ENCODE measurements at places on chromosomes 1 and 21.
A peak's percentile ranks its signal among the peaks of the same experiment; 100 is the strongest.

GRCh38 chr1:11407301-11407994 lies 71.5 kb upstream of the DISP3 start:
- no peak for DNase-seq

GRCh38 chr1:181038399-181038873 lies 4.7 kb downstream of the MR1 start:
- DNase-seq: no peak

DNA sequence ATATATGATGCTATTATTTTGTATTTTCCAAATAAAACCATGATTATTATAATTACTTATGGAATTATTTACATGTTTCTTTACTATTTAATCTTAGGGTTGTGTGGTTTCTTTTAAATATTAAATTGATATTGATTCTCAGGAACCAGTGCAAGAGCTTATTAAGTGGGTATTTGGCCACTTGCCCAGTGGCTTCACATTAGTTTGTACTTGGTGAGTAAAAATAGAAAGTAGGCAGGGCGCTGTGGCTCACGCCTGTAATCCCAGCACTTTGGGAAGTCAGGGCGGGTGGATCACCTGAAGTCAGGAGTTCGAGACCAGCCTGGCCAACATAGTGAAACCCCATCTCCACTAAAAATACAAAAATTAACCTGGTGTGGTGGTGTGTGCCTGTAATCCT lies 497.1 kb downstream of the PTPRC start:
- DNase-seq: no peak

DNA sequence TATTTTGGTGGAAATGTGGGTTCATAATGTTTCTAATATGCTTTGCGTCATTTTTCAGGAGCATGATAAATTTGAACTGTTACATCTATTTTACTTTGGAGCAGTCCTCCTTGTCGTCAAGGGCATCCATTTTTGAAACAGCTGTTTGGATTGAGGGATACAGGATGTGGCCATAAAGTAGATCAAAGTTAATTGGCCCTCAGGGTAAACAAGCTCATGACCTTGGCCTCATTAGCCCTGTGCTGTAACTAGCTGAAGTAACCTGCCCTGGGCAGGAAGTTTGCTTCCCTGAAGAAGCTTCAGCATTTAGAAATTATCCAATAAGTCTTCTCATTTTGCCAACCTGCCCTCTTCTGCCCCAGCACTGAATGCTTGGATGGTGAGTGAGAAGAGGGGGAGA lies 24.8 kb upstream of the RGL1 start:
- DNase-seq: no peak

DNA sequence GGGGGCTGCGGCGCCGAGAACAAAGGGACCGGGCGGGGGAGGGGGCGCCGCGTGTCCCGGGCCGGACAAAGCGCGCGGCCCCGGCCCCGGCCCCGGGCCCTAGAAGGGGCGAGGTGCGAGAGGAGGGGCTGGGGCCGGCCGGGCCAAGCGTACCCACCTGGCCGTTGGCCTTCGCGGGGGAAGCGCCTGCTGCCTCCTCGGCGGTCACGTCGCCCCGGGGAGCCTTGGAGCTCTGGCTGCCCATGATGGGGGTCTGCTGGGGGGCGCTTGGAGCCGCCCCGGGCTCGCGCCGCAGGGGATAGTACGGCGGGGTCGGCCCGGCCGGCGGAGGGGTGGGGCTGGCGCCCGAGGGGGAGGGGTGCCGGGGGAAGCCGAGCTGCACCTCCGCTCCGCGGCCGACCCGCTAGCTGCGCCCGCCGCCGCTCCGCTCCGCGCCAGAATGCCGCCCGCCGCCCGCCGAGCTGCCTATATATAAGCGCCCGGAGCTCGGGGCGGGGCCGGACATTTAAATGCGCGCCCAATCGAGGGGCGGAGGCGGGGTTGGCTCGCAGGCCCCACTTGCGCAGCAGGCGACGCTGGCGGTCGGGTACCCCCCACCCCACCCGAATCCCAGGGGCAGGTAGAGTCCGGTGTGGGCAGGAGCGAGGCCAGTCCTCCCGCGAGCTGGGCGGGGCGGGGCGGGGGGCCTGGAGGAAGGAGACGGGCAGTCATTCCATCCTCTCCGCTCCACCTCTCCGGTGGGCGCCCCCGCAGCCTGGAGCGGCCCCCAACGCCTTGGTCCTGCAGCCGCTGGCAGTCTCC lies at the start of gene MARCKSL1:
Gene MARCKSL1, minus strand, starts transcription at position 444 of the 801 bp plus-strand sequence. Its CDS starts 200 bp downstream, at position 244.
- no peak for DNase-seq

- DNase-seq: no peak
These were observed 13.5 kb upstream of the SUMO3 start for GRCh38 chr21:44831227-44831860.

DNA sequence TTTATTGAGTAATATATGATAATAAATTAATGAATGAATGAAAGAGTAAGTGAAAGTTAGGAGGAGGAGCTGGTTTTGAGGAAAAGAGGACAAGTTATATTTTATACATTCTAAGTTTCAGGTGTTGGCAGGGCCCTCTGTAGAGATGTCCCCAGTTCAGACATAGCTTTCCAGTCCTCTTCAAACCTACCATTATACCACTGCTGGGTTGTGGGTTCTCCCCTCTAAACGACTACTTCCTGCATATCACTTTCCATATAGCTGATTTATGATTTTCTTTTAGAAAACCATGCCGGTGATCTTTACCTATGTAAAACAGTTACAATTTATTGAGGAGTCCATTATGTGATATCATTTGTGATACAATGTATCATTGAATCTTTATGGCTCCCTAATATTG lies 116.9 kb downstream of the RUNX1 start:
- no peak for DNase-seq

DNA sequence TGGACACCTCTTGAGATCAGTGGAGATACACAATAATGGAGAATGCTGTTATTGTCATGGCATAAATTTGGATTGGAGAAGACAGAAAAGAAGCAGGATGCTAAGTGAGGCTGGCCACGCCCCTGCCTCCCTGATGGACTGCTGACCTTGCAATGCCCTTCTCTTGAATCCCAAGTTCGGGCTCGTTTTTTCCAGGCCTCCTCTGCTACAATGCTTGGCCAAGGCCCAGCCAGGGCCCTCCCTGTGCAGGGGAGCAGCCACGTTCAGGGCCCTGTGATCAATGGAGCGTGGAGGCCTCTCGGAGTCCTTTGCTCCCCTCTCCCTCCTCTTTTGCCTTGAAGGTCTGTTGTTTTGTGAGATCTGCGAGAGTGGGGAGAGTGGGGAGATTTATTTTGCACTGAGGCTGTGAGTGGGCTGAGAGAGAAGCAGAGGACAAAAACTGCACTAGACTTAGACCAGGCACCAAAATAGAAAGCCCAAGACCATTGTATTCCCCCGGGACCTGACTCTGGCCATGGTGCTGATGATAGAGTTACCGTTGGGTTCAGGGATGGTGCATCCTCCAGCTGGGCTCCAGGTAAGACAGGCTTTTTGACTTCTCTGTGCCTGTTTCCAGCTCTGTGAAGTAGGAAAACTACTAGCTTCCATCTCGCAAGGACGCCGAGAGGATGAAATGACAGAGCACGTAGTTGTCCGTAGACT lies 268.6 kb downstream of the KAZN start:
- no peak for DNase-seq

DNA sequence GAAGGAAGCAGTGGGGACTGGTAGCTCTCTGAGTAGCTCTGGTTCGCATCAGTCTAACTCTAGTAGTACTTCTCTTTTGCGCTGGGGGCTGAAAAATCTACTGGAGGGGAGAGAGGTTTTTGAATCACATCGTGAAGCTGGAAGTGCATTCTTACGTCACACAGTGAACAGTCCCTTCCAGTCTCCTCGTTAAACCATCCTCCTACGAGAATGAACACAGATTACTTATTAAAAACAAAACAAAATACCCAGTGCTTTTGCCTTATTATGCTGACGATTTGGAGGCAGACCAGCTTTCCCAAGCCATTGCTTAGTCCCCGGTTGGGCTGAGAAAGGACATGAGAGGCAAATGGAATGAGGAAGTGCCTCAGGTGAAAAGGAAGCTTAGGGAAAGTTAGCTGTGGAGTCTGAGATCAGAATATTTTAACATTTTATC lies 16.1 kb downstream of the HUNK start:
- DNase-seq: no peak

DNA sequence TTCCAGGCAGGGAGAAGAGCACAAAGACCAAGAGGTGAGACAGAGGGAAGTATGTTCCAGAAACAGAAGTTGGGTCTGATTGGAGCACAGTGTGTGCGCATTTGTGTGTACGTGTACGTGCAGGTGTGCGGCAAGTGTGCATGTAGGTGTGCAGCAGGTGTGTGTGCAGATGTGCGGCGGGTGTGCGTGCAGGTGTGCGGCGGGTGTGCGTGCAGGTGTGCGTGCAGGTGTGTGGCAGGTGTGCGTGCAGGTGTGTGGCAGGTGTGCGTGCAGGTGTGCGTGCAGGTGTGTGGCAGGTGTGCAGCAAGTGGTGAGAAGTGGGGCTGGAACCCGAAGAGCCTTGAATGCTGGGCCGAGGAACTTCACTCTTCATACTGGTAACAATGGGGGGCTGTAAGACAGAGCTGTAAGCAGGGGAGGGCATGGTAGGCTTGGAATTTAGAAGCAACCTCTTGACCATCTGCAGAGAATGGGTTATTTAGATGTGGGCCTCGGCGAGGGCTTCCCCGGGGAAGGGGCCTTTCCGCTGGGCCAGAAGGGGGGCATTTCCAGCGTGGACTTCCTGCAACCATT lies 118.0 kb upstream of the WNT4 start:
- DNase-seq: no peak

DNA sequence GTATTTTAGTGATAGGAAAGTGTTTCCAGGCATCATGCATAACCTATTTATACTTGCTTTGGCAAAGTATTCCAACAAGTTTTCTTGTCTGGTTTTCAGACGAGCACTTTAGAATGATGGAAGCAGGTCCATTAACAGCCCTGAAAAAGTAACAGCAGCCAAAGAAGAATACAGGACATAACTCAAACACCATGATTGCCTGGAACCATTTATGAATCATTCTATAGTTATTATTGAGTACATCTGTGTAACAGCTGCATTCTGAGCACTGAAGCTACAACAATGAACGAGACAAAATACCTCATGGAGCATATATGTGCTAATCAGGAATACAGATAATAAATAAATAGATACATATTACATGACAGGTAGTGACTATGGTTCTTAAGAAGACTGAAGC lies 12.6 kb downstream of the IL10RB start:
- DNase-seq: peak; percentile 75

- no peak for DNase-seq
These were observed 65.6 kb downstream of the SAMSN1 start for GRCh38 chr21:14480411-14481031.

DNA sequence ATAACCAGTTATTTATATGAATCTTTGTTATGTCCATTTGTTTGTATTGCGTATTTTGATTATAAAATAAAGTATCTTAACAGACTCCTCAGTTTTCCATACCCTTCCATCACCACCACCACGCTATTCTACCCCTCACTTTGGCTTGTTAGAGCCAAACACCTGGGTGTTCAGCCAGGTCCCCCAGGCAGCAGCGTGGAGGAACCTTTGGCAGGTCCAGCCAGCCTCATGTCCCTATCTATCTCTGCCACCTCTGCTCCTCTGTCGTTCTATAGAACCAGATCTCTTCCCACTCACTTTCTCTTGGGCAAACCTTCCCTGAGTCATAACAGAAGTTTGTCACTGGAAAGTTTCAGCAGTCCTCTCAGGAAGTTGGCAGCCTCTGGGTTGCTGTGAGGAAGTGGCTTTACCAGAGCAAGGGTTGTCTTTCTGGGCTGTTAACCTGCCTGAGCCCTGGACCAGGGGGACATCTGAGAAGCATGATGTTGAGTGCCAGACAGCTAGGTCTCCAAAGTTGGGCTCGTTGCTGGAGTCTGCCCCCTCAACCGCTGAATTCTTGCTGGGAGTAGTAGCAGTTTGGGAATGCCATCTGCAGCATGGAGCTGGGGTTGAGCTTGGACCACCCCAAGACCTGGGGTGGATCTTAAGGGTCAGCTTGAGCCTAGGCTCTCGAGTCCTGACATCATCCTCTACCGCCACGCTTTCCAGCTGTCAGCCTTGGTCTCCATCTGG lies 996 bp upstream of the SH3BGRL3 start:
- no peak for DNase-seq

DNA sequence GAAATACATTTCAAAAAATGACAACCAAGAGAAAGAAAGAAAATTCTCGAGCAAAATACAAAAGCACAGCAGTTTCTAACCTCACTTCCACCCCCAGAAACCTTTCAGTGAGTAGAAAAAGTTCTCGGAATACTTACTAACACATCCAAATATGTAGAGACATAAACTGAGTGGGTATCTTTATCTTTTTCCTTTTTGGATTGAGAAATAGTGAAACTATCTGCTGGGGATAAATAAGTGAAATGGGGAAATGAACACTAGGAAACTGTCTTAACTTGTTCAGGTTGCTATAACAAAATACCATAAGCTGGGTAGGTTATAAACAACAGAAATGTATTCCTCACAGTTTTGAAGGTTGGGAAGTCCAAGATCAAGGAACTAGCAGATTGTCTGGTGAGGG lies 72.0 kb downstream of the VCAM1 start:
- DNase-seq: no peak

DNA sequence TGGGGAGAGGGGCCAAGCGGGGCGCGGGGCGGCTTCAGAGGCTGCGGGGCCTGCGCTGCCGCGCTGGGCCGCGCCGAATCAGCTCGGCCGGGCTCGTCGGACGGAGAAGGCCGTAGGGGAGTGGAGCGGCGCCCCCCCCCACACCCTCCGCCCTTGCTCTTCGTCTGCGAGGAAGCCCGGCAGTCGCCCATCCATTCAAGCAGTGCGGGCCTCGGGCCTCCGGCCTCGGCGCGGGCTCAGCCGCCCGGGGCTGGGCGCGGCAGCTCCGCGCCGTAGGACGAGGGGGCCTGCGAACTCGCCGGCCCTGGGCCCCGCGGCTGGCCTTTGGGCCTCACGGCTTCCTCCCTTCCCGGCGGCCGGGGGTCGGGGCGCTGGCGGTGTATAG lies 564 bp downstream of the CTPS1 start:
- DNase-seq: no peak

DNA sequence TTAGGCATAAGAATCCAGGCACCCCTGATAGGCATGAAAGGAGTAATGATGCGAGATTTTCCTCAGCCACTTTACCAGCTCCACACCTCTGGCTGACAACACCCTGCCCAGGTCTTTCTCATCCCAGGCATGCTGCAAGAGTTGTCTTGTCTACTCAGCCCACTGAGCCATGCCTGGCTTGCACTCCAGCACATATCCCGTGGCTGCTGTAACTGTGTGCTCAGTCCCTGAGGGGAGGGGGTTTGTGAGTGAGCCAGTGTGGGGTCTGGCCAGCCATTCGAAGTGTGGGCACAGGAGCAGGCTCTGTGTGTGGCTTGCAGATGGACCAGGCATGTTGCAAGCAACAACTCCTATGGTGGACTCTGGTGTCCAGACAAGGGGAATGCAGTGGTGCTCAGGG lies 529.6 kb downstream of the ADGRL2 start:
- DNase-seq: no peak

Data from HFF-Myc (cell line).